Stimulated activated CD8-positive, alpha-beta memory T cell treated with anti-CD3 and anti-CD28 coated beads, Interleukin-7, amount 100 ng/mL, for 4 hours (primary cell): ENCODE measurements at places on chromosomes 4 and X.

DNA sequence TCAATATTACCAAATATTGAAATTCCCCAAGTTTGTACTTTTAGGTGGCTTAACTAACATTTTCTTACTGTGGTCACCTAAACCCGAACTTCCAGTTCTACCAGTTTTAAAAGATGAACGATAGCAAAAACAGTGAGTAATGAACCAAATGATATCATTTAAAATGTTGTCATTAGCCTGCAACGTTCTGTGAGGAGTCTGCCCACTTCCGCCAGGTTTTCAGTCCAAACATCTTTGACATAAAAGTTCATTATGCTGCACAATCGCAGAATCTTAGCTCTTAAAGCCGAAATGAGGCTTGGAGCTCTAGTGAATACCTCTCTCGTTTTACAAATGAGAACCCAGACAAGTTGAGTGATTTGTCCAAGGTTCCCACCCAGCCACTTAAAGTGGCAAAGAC is 762 bp downstream of the PIGA start:
- no peak for DNase-seq

DNA sequence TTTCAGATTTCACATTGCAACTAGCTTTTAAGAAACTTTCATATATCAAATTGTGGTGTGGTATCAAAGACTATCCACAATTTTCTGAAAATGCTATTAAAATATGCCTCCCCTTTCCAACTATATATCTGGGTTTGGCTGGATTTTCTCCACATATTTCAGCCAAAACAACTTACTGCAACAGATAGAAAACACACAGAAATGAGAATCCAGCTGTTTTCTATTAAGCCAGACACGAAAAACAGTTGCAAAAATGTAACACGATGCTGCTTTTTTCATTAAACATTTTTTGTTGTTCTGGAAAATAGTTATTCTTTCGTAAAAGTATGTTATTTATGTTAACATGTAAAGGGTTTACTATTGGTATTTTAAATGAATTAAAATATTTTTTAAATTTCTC is 33.1 kb downstream of the DCTD start:
- DNase-seq, result no peak

DNA sequence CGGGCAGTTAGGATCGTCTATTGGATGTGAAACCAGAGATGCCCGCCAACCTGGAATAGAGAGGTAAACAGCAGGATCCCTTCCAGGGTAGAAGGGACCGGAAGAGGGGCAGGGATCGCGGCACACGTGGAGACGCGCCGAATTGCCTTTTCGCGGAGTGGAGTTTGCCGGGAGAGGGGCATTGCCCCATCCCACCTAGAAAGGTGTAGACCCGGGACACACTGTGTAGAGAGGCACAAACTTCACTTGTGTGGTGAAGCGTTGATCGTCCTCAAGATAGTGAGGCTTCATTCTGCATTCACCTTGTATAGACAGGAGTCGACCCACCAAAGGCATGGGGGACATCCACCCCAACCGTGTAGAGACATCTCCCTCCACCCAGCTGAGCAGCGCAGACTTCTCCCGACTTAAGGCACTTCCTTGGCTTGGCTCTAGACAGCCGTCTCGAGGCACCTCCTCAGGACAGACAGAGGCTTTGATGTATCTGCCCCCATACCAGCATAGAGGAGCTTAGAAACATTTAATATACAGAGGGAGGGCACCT is 410 bp downstream of the GNL3L start:
- no peak for DNase-seq

DNA sequence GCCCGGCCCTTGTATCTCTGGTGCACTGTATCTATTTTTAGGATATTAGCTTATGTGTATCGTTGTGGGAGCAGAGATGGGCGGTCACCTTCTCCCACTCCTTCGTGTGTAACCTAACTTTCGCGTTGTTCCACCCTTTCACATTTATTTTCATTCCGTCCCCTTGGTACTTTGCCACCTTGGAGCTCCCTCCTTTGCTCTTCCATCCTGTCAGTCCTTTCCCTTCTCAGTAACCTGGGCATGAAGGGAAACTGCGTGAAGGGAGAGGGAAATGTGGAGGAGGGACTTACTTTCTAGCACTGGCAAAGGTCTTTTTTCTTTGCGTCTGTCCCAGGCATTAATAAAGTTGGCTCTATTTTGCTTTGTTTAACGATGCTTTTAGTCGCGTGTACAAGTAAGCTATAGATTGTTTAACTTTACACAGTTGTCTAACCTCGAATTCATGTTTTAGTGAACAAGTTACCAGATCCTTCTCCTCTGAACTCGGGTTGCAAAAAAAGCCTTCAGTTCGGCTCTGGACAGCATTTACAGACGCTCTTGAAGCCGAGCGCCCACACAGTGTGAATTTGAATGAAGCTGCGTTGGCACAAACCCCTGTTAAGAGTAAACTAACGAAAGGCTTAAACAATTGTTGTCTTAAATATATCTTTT is 3.9 kb downstream of the PCDH10 start:
- no peak for DNase-seq

GRCh38 chrX:29531336-29531735 is 684.0 kb upstream of the MAGEB2 start:
- DNase-seq, result no peak

DNA sequence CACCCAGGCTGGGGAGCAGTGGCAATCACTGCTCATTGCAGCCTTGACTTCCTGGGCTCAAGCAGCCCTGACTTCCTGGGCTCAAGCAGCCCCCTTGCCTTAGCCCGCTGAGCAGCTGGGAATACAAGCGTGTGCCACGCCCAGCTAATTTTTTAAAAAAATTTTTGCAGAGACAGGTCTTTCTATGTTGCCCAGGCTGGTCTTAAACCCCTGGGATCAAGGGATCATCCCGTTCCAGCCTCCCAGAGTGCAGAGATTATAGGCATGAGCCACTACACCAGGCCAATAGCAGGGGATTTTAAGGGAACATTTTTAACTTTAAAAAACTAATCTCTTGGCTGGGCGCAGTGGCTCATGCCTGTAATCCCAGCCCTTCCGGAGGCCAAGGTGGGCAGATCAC is 5.3 kb upstream of the SLC34A2 start:
- DNase-seq, result no peak

GRCh38 chr4:176838601-176839433 is 46.1 kb upstream of the VEGFC start:
- no peak for DNase-seq

- no peak for DNase-seq
Observed at GRCh38 chr4:72442715-72443114, 126.3 kb downstream of the ADAMTS3 start.

DNA sequence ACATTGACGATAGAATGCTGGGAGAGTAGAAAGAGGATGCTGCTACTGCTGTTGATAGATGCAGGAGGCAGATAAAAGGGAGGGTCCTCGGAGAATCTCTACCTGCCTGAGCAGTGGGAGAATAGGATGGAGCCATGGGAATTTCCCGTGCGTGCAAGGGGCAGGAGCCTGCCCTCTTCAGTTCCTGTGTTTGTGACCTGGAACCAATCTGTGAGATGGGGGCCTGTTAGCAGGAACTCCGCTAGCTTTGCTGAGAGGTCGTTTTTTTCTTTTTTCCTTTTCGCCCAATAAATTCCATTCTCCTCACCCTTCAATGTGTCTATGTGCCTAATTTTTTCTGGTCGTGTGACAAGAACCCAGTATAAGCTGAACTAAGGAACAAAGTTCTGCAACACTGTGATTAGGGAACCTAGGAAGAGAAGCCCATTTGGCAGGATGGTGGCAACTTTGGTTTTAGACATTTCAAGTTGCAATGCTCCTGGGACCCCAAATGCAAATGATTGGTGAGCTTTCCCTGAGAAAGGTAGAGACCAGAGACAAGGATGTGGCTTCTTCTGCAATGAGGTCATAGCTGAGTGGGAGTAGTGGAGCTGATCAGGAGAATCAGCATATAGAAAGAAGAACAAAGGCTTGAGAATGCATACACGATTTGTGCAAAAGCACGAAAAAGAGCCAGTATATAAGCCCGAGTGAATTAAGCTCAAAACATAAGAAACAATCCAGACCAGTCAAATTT is 23.9 kb downstream of the SLC39A8 start:
- no peak for DNase-seq

GRCh38 chr4:168844353-168845049 is 165.6 kb downstream of the CBR4 start:
- DNase-seq, result no peak

DNA sequence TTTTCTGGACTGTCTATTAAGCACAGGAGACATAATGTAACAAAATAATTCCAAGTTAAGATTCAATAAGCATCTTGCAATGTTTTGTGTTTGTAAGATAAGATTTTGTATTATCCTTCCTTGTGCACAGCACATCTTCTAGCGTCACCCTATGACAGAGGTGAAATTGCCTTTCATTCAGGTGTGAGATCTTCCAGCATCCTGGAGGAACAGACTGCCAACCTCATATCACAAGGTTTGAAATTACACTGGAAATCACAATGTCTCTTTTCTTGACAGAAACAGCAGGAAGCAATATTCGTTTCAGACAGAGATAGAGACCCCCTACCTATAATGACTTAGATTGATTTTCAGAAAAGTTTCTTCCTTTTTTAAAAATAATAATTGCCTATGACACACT is 668.6 kb downstream of the GABRG1 start:
- no peak for DNase-seq

- DNase-seq, result no peak
Observed at GRCh38 chr4:148786699-148787098, 344.5 kb upstream of the NR3C2 start.

- DNase-seq, result no peak
Observed at GRCh38 chr4:10773010-10773409, 88.4 kb upstream of the CLNK start.

DNA sequence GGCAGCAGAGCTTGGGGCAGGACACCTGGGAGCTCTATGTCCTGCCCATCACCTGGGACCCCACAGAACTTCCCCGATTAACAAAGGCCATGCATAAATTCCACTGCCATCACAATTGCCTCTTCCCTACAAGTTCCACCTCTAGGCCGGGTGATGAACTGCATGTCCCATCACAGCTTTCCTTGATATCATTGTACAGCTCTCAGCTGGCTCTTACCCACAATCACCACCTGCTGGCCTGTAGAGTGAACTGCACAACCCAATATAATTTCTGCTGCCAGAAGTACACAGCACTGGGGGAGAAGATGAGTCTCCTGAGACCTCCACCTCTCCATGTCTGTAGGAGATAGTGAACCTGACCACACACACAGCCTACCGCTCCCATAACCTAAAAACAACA is 285.0 kb upstream of the AADAT start:
- no peak for DNase-seq

GRCh38 chr4:183601381-183601780 is 57.6 kb downstream of the RWDD4 start:
- no peak for DNase-seq
